ENCODE measurements at places on chromosomes 1 and 21.

- DNase-seq: no peak
These were observed 69.8 kb downstream of the PBX1 start for GRCh38 chr1:164628772-164629171.

- no peak for DNase-seq
These were observed 517.5 kb downstream of the ADGRL2 start for GRCh38 chr1:82318265-82318664.

DNA sequence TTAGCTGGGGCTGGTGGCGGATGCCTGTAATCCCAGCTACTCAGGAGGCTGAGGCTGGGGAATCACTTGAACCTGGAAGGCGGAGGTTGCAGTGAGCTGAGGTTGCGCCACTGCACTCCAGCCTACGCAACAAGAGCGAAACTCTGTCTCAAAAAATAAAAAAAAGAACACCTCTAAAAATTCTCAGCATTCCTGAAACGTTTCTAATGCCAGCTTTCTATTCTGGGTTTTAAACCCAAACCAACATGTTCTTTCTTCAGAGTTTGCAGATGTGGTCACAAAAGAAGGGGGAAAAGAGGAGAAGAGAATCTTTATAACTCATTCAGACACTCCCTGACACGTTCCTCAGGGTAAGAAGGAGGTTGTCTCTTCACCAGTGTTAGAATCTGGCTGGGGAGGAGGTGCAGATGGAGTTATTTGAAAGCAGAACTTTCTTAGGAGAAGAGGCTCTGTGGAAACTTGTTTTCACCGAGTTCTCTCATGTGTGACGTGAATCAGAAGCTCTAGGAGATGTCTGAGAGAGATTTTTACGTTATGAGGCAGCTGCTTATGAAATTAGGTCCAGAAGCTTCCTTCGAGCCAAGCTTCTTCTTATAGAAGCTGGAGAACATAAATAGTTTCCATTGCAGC lies 17.8 kb upstream of the CNR2 start:
- DNase-seq: no peak

GRCh38 chr1:109491372-109491771 lies 2.5 kb upstream of the CYB561D1 start:
- no peak for DNase-seq

DNA sequence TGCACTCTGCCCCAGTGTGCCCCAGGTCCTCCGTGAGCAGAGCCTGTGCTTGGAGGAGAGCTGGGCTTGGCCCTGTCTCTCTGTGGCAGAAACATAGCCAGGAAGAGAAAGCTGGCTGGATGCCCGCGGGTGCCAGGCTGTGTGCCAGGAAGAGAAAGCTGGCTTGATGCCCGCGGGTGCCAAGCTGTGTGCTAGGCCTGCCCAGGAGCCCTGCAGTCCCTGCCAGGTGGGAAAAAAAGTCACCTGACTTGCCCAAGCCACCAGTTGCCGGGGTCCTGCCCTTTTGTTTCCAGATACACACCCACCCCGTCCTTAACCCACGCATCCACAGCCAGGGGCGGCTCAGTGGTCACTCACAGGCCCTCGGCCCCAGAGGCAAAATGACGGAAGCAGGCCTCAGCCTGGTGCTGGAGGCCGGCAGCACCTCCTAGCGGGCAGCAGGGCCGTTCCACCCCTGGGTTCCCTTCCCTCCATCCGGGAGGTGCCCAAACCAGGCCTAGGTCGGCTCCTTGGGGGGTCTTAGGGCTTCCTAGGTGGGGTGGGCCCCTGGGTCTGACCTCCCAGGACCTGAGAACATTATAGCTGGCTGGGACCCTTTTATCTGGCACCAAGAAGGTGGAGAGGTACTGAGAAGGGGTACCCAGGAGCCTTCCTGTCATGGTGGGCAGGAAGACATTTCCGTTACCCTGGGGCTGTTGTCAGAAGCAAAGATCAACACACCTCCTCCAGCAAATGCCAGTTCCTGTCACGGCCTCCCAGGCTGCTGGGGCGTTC lies 9.1 kb downstream of the ITGB2 start:
- DNase-seq: peak; percentile 87
